HEK293T (cell line): ENCODE measurements at places on chromosomes 5 and 9.

- DNase-seq: no peak
Observed at GRCh38 chr5:152673601-152674000, 268.5 kb upstream of the NMUR2 start.

DNA sequence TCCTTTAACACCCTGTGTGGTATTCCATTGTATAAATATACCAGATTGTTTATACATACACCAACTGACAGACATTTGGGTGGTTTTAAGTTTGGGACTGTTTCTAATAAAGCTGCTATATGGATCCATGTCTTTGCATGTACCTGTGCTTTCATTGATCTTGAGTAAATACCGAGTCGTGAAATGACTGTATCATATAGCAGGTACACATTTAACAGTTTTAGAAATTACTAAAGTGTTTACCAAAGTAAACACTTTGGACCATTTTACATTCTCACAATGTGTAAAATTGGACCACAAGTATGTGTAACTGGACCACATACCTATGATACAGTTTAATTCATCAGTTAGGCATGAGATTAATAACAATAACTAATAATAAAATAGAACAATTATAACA, 175.2 kb downstream of the FBXL17 start:
- no peak for DNase-seq

GRCh38 chr9:5896863-5897262, 6.2 kb downstream of the MLANA start:
- no peak for DNase-seq

GRCh38 chr9:5626727-5627634, 1.9 kb upstream of the RIC1 start:
- no peak for DNase-seq

DNA sequence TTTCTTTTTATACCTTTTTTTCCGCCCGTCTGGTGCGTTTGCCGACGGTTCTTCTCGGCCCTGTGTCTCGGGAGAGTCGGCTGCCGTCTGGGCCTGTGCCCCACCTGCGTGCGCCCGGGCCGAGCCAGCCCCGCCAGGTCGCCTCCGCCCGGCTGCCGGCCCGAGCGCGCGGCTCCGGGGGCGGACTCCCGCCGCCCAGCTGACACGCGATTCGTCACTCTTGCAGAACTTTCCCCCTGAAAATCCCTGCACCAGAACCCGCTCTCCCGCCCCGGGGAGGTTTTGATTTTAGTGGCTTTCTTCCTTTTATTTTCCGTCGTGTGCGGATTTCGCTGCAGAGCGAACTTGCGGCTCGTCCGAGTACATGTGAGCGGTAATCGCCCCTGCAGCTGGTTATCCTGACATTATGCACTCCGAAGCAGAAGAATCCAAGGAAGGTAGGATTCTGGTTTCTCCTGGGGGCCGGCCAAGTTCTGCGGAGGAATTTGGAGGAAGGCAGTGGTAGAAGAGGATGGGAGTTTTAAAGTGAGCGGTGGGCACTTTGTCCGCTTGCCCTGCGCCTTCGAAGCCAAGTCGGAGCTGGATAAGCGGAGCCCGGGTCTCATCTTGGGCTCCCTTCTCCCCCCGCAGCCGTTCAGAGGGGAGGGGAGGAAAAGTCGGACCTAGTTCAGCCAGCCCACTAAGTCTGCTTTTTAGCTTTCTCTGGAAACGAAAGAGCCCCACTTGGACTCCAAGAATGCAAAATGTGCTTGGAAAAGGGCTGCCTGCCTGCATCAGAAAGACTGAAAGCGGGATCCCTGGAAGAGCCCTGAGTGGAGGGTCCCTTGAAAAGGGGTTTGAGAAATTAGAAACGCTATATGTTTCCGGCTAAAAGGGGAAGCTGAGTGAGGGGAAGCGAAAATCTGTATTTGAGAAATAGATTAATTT, at the start of gene TNFAIP8:
TSS of gene TNFAIP8 (plus strand) at position 335 of the 927 bp plus-strand sequence. CDS start at position 407, 72 bp downstream.
- peak; percentile 68 for DNase-seq

DNA sequence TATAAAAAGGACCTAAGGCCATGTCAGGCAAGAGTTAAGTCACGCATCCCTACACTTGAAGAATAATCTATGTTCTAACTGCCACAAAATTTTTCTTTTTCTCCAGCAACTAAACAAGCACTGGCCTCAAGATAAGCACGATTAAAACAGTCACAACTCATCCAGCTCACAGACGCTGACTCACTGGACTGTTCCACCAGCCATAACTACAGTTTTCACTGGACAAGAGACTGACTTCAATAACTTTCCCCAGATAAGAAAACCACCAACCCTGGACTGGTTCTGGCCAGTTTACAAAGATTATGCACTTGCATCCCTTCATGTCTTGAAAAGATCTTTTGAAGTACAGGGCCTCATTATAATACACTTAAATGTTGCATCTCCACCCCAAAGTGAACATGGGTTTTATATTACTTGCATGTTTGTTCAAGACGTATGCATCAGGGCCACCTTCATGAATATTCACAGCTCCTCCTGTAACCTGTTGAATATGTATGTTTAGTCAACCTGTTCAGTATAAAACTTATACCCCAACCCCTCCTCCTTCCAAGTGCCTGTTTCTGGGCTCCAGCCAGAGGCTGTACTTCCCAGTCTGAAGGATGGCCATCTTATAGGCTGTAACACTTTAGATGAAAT, 129.3 kb upstream of the EPB41L4A start:
- DNase-seq: no peak
